ENCODE measurements at places on chromosomes 5 and 9.

- DNase-seq: no peak
Observed at GRCh38 chr5:136491806-136492205, 126.5 kb upstream of the TRPC7 start.

DNA sequence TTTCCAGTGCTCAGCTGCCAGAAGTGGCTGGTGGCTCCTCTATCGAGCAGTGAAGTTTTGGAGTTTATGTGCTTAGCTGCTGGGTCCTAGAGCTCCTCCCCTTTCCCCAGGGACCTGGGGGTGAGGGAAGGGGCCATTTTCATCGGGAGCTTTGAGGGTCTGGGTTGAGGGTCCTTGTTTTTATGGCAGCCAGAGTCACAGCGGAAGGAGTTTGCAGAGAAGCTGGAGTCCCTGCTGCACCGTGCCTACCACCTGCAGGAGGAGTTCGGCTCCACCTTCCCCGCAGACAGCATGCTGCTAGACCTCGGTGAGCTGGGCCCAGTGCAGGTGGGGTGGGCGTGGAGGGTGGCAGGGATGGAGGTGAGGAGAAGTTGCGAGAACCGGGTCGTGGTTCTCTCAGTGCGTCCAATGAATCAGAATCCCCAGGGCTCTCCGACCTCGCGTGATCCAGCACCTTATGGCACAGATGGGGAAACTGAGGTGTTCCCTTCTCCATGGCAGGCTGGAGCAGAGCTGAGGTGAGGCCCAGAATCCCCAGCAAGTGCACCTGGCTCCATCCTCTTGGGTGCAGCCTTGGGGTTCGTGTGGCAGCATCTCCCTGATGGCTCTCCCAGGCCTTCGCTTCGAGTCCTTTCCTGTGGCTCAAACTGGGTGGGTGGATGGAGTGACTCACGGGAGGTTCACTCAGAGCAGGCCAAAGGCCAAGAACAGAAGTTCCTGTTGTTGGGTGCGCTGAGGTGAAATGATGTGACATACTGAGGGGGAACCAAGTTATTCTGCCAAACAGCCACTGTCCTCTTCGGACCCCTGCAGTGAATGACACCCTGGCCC is 21.7 kb upstream of the DOLPP1 start:
- peak; percentile 81 for DNase-seq

DNA sequence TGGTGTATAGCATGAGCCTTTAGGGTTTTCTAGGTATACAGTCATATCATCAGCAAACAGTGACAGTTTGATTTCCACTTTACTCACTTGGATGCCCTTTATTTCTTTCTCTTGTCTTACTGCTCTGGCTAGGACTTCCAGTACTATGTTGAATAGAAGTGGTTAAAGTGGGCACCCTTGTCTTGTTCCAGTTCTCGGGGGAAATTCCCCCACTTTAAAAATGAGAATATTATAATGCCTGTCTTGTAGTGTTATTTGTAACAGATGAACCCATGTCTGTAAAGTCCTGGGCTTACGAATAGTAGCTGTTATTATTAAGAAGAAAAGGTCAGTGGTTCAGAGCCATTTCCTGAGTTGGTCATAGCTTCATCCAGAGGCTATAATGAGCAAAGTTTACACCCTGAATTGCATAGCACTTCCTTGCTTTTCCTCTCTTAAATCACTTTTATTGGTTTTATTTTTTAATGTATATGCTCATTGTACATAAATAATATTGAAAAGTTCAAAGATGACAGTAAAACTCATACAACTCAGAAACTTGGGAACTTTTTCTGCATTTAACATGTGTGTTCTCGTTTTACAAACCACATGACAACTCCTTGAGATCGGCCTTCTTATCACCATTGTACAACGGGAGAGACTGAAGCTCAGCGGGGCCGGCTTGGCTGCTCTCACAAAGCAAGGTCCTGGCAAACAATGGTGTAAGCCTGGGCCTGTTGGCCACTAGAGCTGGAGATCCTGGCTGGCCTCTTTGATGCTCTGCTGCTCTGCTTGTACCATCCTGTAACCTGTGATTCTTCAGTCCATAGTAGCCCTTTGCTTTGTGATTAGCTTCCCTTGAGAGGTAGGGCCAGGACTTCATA is 85.2 kb downstream of the CYFIP2 start:
- DNase-seq: no peak

GRCh38 chr5:68381909-68382308 is 166.4 kb downstream of the PIK3R1 start:
- no peak for DNase-seq

- DNase-seq: no peak
Observed at GRCh38 chr5:135694012-135694411, 115.2 kb upstream of the CXCL14 start.

GRCh38 chr9:96495341-96495740 is 45.4 kb downstream of the HABP4 start:
- DNase-seq: peak; percentile 95

GRCh38 chr9:126499005-126499910 is 114.5 kb upstream of the LMX1B start:
- DNase-seq: peak; percentile 15

DNA sequence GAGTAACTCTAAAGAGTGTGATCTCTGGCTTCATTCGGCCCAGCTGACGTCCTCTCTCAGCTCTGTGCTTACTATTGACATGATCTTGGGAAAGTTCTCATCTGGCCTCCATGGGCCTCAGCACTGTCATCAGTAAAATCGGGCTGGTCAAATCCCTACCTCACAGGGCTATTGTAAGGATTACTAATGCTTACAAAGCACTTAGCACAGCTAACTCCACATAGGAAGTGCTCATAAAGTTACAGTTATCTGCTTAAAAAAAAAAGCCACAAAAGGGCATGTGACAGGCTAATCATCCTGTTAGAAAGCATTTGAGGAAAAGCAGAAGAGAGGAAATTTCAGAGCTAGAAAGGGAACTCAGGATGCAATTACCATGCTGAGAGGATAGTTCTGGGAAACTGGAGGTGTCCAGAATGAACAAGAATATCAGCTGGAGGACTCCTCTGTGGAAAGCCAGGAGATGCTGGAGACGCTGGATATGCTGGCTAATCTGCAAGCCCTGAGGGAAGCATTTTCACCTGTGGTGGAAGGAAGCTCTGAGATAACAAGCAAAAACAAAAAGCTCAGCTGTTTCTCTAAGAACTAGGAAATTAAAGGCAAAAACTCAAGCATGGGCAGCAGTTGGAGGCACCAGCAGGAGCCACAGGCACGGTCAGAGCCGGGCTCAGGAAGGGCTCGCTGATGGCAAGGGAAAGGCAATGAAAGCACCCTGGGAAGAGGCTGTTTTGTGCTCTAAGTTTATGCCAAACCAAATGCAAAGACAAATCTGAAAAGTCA is 4.4 kb upstream of the BHMT start:
- DNase-seq: peak; percentile 32

GRCh38 chr5:80254767-80255430 is 949 bp downstream of the SERINC5 start:
- peak; percentile 31 for DNase-seq

DNA sequence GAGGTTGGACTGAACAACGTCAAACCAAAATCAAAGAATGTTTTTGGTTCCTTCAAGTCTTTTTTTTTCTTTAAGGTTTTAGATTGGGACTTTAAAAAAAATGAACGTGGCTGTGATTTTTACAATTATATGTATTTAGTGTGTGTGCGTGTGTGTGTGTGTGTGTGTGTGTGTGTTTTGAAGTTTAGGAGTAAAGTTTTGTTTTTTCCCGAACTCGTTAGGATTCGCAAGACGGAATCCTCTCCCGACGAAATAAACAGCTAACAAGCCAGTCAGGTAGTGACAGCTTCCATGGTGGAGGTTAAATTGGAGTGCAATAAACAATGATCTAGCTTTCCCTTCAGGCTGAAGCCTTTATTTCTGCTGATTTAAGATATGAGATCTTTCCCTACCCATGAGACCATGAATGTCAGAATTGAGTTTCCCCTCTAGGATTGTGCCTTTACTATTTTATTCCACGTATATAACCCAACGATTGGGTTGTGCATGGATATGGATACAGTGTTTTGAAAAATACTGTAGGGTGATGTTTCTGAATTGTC is 1.2 kb downstream of the KIAA1958 start:
- DNase-seq: no peak

DNA sequence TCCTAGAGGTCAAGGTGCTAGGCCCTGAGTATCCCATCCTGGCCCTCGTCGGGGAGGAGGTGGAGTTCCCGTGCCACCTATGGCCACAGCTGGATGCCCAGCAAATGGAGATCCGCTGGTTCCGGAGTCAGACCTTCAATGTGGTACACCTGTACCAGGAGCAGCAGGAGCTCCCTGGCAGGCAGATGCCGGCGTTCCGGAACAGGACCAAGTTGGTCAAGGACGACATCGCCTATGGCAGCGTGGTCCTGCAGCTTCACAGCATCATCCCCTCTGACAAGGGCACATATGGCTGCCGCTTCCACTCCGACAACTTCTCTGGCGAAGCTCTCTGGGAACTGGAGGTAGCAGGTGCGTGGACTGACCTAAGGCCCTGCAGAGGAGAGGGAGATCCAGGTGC is 7.9 kb downstream of the BTNL9 start:
- no peak for DNase-seq

DNA sequence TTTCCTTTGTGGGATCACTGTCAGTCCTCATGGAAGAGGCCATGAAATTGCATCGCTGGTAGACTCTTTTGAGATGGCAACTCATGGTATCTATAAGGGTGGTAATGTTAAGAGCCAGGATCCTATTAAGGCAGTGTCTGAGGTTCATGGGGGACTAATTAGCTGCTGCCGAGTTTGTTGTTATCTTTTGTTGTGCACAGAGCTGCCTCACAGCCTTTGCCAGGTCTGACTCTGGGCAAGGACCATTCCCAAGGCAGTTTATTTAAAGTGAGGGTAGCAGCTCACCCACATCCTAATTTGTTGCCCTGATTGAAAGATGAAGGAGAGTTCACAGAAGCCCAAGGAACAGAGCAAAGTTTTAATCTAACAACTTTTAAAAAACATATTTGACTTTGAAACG is 7.9 kb downstream of the SMARCA2 start:
- DNase-seq: no peak

GRCh38 chr9:5536684-5537083 is 26.4 kb downstream of the PDCD1LG2 start:
- DNase-seq: no peak

- peak; percentile 67 for DNase-seq
Observed at GRCh38 chr9:35690614-35691333, 1.0 kb upstream of the TPM2 start.

GRCh38 chr5:77420940-77421339 is 71.2 kb downstream of the WDR41 start:
- DNase-seq: no peak

- peak; percentile 52 for DNase-seq
Observed at GRCh38 chr9:108586471-108587139, 269.2 kb downstream of the ACTL7B start.

DNA sequence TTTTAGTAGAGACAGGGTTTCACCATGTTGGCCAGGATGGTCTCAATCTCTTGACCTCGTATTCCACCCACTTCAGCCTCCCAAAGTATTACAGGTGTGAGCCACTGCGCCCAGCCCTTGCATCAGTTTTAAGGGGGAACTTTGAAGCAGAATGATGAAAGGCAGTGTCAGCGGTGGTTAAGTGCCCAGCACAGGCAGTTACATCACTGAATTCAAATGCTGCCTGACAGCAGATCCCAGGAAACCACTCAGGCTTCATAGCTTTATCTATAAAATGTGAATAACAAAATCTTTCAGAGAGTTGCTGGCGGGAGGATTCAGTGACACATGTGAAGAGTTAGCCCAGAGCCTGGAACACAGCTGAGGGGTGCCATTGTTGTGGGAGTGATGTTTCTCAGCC is 26.5 kb downstream of the FGF1 start:
- DNase-seq: no peak

DNA sequence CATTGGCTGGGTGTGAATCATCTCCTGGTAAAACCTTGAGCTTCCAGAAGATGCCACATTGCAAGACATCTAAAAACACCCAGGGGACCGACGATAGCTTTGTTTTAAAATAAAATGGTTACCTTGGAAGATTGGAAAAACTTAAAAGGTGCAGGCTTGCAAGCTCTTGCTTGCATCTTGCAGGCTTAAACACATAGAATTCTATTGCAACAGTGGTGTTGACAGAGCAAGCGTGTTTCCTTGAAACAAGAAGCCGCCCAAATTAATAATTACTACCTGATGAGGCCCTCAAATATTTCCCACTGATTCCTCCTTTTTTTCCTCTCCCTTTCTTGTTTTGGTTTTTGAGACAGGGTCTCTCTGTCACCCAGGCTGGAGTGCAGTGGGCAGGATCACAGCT is 137.1 kb upstream of the BASP1 start:
- no peak for DNase-seq

DNA sequence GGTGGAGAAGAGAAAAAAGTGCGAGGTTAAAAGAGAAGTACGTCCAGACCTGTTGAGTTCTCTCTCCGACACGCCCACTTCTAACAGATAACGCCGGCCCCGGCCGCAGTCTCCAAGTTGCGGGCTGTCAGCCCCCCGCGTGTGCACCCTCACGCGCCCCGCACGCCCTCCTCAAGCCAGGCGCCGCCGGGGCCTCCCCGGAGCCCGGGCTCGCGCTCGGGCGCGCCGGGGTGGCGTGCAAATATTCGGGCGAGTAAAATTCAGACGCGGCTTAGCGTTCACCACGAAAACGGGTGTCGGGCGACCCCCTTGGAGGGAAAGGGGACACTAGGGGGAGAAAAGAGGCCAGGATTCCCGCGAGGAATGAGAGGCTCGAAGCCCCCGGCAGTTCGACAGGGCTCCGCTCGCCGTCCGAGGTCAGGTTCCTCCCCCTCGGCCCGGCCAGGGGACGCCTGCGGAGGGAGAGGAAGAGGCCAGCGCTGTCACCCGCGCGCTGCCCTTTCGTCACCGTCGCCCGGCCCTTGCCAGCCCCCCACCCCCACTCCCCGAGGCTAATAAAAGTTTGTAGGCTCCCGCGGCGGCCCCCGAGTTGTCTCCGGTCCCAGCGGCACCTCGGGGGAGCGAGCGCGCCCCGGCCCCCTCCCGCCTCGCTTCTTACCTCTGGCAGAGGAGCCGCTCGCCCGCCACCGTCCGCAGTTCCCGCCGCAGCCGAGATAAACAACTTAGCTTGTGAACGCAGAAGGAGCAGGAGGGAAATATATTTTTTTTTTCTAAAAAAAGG is 743 bp downstream of the NR3C1 start:
- peak; percentile 14 for DNase-seq

DNA sequence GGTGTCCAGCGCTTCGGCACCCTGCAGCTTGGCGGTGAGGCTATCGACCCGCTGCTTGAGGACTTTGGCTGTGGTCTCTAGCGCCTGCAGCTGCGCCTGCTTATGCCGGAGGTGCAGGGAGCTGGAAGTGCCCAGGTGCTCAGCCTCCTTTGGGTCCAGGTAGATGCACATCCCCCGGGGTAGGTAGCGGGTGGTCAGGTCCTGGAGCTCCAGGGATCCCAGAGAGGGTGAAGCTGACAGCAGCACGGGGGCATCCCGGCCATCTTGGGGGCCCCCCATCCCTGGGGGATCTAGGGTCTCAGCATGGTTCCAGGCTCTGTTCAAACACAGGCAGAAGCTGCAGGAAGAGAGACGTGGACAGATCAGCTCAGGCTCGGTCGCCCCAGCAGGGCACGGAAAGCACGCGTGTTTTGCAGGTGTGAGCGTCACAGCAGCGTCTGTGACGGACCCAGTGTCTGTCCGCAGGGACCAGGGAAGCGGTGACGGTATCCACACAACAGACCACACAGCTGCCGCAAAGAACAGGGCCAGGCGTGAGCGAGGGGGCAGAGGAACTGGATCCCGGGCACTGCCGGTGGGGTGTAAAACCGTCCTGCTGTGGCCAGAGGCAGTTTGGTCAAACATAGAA is 17.4 kb downstream of the CCDC187 start:
- no peak for DNase-seq

- DNase-seq: no peak
Observed at GRCh38 chr5:170821257-170821800, 37.8 kb downstream of the GABRP start.

Measured in fibroblast of mammary gland (primary cell).